Occipital lobe (tissue), 3 donors: ENCODE measurements at places on chromosomes 5 and 9. TPM values are rescaled to one million over a fixed set of nuclear protein-coding genes. Genes with fewer than 3 reads are reported as not detected.

- DNase-seq: no peak
Measured at GRCh38 chr9:113796646-113797426, 79.3 kb upstream of the ZNF618 start.

DNA sequence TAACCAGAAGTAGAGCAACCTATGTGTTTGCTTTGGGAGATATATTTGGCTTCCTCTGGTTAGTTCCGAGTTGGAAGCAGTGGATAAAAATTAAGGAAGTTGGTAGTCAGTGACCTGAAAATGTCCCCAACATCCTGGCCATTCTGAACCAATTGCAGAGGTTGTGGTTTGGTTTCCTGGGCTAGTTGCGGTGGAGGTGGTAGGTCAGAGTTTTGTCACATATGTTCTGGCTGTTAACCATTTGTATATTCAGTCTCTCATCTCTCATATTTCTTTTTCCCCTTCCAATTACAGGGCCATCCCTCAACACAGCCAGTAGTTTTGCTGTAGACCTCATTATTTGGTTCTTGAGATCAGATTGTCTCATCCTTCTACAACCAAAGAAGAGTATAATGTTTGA, 1026.9 kb downstream of the PTPRD start:
- DNase-seq: no peak

FOXI1 gene
- total RNA-seq: not detected

DNA sequence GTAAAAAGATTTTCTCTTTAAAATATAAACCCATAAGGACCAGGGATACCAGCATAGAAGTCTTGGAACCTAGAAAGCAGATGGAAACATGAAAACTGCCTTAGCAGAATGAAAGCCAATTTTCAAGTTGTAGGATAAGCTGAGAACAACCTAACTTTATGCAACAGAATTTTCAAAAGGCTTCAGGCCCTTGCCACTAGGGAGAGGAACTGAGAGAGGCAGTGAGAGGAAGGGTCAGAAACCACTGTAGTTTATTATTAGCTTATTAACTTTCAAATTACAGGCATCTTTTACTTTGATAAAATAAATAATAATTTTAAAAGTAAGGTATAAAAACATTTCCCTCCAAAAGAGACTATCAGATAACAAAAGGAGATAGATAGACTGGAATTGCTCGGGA, 33.4 kb downstream of the FAM81B start:
- no peak for DNase-seq

- no peak for DNase-seq
Measured at GRCh38 chr5:36244076-36244475, 2.4 kb upstream of the NADK2 start.

DNA sequence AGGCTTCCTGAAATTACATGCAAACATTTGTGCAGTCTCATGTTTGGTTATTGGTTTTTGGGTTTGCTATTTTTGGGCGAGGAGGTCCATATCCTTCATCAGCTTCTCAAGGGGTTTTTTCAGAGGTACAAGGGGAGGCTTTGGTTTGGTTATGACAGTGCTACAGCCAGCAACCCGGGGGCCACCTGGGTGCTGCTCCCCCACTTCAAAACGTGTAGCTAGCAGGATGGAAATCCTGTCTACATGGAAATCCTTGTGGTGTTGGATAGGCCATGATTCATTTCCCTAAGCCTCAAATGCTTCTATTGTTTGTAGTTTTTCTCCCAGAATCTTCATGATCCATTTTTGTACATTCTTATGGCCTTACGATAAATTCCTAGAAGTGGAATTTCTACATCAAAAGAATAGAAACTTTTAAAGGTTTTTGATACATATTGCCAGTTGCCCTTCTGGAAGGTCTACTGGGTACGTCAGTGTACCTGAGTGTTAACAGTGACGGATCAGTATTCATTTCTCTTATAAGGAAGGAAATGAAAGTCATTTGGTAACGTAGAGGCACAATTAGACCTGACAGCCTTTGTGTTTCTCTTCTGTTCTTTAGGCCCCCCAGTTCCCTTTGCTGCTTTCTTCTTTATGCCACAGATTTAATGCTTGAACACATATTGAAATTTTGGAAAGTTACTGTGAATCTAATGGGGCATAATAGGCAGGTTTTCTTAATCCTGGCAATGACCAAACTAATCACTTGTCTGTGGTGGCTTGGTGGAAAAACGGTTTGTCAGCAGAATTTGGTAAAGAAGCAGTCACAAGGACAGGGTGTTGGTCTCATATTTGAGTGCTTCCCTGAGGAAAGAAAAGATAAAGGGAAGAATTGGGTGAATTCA, 69.7 kb upstream of the ABL1 start:
- no peak for DNase-seq

DNA sequence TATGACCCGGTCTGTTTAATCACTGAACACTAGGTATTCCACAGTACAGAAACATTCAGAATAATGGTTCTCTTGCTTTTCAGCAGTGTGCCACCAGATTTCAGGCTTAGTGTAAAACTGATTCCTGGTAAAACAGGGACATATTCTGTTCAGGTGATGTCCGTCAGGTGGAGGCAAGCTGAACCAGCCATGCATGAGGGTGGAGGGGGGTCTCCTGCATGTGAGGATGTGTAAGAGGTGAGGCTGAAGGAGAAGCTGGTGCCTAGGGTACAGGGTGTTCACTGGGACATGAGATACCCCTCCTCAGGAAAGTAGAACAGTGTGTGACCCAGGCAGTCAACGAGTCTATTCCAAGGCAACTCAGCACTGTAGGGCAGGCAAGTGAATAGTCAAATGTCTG, 563.9 kb downstream of the BNC2 start:
- no peak for DNase-seq

GRCh38 chr9:112002847-112003457, 106.3 kb downstream of the UGCG start:
- DNase-seq: no peak

DNA sequence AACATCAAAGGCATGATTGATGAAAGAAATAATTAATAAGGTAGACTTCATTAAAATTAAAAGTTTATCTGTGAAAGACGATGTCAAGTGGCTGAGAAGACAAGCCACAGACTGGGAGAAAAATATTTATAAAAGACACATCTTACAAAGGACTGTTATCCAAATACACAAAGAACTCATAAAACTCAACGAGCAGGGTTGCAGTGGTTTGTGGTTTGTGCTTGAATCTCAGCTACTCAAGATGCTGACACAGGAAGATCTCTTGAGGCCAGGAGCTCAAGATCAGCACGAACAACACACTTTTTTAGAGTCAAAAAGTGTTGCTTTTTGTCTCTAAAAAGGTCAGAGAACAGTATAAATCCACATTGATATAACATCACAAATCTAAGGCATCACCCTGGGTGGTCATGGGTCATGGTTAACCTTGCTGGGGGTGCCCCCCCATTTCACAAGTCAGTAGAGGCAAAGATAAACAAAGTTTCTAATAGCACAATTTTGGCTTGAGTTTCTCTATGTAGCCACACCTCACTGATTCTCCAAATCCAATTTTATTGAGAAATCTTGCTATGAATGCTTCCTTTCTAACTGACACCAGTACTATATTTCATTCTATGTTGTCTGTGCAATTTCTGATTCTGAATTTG, 342.9 kb upstream of the RPS23 start:
- no peak for DNase-seq

DNA sequence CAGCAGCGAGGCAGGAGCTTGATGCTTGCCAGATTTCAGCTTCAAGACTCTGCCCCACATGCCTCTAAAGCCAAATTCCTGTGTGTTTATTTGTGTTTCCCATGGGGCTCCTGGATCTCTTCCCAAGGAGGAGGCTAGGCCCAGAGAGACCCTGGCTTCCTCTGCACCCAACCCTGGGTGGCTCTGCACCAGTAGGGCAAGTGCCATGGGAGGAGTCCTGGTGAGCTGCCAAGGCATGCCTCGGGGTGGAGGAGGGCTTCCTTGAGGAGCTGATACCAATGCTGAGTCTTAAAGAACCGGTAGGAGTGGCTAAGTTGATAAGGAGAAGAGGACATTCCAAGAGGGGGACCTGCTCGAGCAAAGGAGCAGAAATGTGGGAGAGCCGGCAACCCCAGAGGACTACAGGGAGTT, 6.8 kb upstream of the TIFAB start:
- no peak for DNase-seq

DNA sequence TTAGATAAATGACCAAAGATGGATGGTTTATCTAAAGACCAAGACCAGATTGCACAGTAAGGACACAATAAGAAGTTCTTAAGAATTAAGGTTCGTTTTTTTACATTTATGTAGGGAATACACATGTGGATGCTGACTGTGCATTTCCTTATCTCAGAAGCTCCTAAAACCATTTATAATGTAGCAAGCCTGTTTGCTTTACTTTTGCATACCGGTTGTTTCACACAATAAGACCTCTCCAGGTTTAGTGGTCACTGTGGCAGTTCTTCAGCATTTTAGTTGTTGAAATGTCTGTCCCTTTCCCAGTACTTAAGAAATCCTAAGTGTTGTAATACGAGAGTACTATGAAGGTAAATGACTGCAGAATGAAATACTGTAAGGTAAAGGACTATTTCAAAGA, 43.6 kb downstream of the BASP1 start:
- no peak for DNase-seq

DNA sequence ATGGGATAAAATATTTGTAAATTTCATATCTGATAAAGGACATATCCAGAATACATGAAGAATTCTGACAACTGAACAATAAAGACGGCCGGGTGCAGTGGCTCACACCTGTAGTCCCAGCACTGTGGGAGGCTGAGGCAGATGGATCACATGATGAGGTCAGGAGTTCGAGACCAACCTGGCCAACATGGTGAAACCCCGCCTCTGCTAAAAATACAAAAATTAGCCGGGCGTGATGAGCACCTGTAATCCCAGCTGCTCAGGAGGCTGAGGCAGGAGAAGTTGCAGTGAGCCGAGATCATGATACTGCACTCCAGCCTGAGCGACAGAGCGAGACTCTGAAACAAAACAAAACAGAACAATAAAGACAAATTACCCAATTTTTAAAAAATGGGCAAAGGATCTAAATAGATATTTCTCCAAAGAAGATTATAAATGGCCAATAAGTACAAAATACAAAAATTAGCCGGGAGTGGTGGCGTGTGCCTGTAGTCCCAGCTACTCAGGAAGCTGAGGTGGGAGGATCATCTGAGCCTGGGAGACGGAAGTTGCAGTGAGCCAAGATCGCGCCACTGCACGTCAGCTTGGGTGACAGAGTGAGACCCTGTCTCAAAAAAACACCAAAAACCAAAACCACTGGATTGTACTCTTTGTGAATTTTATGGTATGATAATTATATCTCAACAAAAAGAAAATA, 9.6 kb upstream of the NSD1 start:
- no peak for DNase-seq

GRCh38 chr9:126146254-126147145, 180.1 kb upstream of the MVB12B start:
- DNase-seq: no peak

NR2F1-AS1 gene
- 109 TPM for total RNA-seq

GRCh38 chr5:15643731-15644130, 143.8 kb downstream of the FBXL7 start:
- no peak for DNase-seq

GRCh38 chr9:13292782-13293181, 13.3 kb upstream of the MPDZ start:
- no peak for DNase-seq

GRCh38 chr5:958701-959571, 49.7 kb upstream of the NKD2 start:
- DNase-seq: no peak

- no peak for DNase-seq
Measured at GRCh38 chr9:83582029-83582428, 40.9 kb upstream of the IDNK start.

GDNF gene
- total RNA-seq: not detected

DNA sequence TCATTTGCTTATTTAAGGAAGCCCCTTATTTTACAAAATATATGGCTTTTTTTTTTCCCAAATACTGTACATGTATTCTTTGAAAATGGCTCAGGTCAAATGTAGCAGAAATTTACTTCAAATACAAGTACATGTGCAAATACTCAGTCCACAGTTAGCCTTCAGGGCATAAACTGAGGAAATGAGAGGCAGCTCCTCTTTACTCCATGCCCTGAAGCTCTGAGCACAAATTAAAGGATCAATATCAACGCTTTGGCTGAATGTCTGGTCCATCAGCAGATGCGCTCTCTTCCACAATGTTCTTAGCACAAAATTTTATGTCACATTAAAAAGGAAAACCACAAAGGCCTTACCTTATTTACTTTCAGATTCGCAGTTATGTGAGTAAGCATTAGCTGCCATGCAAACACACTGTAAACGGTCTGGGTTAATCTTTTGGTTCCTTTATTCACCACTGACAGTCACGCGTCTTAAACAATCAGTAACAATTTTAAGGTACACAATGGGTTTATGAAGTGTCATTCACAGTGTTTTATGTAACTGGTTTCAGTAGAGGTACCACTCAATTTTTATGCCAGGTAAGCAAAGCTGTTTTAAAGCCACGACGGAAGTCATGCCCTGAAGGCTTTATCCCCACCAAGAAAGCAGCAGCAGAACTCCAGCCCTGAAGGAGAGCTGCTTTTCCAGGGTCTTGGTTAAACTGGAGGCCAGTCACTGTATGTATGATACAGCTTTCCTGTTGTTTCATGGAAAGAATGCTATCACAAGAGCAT, 103.4 kb downstream of the OTULIN start:
- DNase-seq: no peak

DNA sequence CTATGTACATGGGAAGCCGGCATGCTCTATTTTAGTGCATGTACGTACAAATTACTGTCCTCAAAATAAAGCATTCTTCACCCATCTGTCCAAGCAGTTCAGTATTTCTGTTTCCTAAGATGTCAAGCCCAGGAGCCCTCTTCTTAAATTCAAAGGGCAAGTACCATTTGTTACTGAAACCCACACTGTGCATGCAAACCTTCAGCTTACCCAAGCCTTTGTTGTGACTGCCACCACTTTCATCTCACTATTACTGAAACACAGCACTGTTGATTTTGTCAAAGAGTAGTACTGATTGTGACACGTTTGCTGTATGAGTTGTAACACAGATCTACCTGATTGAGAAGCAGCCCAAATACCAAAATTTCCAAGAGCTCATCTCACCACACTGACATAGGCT, 390.4 kb upstream of the IZUMO3 start:
- DNase-seq: no peak

GRCh38 chr5:72692231-72692637, 124.2 kb upstream of the TNPO1 start:
- no peak for DNase-seq

SPATA31C1 gene
- total RNA-seq: not detected

ROPN1L gene
- total RNA-seq: 1.9 TPM

DNA sequence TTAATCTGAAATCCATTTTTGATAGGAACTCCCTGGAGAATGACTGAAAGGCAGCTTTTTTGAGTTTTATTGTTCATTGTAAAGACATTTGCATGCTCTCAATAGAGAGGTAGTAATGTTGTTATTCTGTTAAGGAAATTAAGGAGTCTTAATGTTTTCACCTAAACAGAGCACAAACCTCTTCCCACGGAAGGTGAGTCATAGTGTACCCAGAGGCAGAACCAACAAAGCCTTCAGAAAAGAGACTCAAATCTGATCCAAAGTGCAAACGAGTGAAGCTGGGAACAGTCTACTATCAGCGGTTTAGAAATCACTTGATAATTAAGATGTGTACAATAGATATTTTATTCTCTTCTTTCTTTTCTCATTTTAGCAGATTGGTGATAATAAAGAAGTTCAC, 470.5 kb downstream of the PLK2 start:
- no peak for DNase-seq
